A172 (cell line): ENCODE measurements at places on chromosomes 4 and X. TPM values are rescaled to one million over a fixed set of nuclear protein-coding genes. Genes with fewer than 3 reads are reported as not detected.

Gene CXCL11
- not detected in 2 replicates for total RNA-seq

Gene EXOC1L
- total RNA-seq: not detected in 2 replicates

- DNase-seq: no peak
Measured at GRCh38 chr4:74093981-74094623, 4.9 kb downstream of the CXCL2 start.

- DNase-seq: no peak
Measured at GRCh38 chrX:40074080-40074958, 23.4 kb downstream of the BCOR start.

DNA sequence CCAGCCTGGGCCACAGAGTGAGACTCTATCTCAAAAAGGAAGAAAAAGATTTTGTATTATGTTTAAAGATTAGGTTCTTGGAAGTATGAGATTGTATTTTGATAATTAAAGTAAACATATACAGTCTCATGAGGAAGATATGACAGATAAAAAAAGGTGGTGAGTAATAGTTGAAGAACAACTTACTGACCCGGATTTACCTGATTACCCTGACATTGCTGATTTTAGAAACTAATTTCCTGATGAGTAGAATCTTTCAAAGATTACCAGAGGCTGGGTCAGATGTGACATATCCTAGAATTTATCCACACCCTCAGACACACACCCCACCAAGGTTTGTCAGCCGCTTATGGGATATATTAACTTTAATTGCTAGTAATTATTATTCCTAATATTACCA, 9.5 kb downstream of the CDKL5 start:
- DNase-seq: no peak
